ENCODE measurements at places on chromosomes 1 and 21.

DNA sequence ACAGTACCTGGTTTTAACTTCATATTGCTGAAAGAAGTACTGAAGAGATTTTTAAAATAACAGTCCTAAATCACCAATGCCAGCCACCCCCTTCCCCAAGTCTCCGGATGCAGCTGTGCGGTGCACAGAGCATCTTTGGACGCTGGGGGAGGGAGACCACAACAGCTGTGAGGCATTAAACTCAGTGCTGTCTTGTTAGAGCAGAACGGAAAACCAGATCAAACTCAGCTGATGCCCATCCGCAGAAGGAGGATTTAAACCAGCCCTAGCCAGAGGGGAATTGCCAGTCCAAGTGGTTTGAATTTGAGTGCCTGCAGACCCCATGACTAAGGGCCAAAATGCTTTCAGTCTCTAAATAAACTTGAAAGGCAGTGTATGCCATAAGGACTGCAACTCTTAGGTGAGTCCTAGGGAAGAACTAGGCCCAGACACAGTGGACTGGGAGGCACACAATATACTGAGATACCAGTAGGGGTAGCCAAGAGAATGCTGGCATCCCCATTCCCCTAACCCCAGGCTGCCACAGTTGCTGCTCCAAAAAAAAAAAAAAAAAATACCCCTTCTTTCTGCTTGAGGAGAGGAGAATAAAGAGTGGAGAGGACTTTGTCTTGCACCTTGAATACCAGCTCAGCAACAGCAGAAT, 576.2 kb downstream of the NEGR1 start:
- DNase-seq = peak; percentile 17

GRCh38 chr1:71526824-71527223, 446.0 kb upstream of the ZRANB2 start:
- DNase-seq = no peak

GRCh38 chr1:85358702-85359438, 82.4 kb upstream of the BCL10 start:
- DNase-seq = no peak

DNA sequence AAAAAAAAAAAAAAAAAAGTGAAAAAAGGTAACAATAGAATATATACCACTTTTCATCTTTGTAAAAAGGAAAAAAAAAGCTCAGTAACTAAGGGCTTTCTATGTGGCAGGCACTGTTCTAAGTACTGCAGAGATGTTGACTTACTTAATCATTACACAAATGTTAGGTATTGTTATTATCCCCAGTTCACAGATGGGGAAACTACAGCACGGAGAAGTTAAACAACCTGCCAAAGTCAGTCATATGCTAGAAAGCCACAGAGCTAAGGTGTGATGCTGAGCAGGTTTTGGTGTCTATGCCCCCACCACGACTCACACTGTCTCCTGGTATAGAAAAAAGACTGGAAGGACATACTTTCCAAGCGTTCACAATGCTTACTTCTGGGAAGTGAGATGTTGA, 6.6 kb upstream of the PNRC2 start:
- no peak for DNase-seq

DNA sequence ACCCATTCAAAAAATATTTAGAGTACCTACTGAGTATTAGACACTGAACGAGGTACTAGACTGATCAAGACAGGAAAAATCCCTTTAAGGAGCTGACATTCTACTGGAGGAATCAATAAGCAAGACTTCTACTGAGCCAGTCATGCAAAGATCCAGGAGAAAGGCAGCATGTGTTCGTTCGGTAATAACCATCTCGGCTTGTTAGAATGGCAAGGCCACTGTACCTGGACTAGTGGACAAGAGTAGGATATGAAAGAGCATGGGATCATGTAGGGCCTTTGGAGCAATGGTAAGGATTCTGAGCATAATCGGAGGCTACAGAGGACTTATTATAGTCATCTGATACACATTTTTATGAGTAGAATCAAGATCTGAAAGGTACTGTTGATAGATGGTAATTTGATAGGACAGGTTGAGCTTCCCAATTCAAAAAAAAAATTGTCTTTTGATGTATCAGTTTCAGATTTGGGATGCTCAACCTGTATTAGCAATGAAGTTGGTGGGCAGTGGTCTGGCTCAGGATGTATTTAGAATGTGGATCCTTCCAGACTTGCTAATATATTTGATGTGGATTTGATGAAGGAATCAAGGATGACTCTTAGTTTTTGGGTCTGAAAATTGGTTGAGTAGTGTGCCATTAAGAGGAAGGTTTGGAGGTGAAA, 2.3 kb downstream of the COX20 start:
- DNase-seq = no peak

DNA sequence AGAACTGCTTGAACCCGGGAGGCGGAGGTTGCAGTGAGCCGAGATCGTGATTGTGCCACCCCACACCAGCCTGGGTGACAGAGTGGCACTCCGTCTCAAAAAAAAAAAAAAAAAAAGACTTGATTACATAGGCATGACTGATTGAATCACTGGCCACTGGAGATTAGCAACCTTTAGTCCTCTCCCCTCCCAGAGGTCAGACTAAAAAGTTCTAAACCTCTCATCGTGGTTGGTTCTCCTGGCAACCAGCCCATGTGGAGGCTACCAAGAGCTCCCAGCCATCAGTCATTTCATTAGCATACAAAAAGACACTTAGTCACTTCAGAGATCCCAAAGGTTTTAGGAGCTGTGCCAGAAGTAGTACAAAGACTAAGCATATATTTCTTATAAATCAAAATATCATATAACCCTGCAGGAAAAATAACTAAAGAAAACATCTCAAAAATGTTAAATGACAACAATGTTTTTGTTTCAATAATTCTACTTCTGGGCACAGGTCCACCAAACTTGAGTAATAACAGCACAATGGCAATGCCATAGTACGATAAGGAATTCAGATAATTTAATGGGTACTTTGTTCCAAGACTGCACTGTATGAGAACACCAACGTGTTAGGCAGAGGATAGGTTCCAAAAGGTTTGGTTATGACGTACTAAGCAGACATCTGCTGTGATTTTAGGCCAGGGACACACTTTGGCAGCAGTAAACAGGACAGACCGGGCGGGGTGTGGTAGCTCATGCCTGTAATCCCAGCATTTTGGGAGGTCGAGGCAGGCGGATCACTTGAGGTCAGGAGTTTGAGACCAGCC, 18.1 kb downstream of the USP48 start:
- DNase-seq = peak; percentile 92

GRCh38 chr1:94819945-94820746, at the start of gene SLC44A3:
Gene SLC44A3, plus strand, starts transcription at chr1:94820357. Its CDS starts 95 bp downstream, at chr1:94820452.
- DNase-seq = peak; percentile 37

- DNase-seq = no peak
Measured at GRCh38 chr1:77371396-77371795, 89.6 kb downstream of the AK5 start.

- peak; percentile 76 for DNase-seq
Measured at GRCh38 chr21:42117229-42117966, 46.3 kb downstream of the UMODL1 start.

DNA sequence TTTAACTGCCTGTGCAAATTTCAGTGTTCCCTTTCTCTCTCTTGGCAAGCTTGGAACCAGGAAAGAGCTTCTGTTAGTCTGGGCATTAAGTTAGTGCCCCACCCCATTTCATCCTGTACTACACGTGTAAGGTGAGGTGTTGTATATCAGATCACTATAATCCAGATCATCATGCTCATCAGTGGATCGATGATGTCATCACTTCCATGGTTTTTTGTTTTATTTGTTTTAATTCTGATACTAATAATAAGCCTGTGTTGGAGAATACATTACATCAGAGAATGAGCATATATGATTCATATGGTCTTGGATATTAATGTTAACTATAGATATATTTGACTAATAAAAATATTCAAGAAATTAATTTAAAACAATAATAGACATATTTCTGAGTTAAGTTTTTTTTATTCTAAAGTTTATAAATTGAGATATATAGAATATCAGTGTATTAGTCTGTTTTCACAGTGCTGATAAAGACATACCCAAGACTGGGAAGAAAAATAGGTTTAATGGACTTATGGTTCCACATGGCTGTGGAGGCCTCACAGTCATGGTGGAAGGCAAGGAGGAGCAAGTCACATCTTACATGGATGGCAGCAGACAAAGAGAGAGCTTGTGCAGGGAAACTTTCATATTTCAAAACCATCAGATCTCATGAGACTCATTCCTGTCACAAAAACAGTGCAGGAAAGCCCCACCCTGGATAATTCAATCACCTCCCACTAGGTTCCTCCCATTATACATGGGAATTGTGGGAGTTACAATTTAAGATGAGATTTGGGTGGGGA, 588.3 kb upstream of the B3GALT2 start:
- no peak for DNase-seq

DNA sequence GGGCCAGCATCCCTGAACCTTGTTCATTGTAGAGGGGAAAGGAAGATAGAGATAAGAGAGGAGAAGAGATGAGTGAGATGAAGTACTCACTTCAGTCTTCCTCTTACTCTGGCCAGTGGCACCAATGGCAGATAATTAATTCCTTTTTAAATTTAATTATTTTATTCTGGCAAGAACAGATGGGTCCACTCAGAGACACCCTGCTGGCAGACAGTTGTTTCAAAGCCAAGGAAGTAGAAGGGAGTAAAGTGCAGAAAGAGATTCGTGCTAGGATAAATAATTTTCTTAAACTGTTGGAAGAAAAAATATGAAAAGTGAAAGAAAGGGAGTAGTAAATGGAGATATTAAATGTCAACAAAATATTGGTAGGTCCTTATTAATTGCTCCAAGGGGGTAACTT, 7.7 kb upstream of the GJA5 start:
- no peak for DNase-seq

DNA sequence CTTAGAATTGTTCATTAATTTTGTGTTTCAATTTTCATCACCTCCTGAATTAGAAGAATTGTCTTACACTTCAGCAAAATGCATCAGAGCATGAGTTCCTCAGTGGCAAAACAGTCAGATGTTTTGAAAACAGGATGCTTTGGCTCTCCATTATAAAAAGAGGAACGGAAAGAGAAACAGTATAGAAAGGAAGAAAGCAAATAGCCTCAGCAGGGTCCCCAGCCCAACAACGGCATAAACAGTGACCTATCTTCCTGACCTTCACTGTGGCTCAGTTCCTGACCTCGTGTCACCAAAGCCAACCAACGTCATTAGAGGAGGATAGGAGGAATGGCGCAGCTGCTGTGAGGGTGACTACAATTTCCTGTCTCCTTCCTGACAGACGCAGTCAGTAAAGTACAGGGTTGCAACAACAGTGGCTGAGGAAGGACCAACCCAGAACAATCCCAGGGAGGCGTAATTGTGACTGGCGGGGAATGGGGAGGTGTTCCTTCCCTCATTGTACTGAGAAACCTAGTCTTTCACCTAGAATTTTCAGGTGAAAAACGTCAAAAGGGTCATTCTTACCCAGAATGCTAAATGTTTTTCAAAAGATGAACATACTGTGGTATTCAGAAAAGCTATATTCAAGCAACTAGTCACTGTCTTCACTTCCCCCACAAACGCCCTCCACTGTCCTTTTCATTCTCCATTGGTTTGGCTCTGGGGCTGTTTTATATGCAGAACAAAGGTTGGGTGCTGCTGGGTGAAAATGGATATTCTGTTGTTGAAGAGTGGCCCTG, 197.9 kb upstream of the SGIP1 start:
- DNase-seq = no peak

- no peak for DNase-seq
Measured at GRCh38 chr1:42002220-42002619, 83.5 kb upstream of the HIVEP3 start.

GRCh38 chr1:23092447-23092846, 73.2 kb downstream of the KDM1A start:
- no peak for DNase-seq

- DNase-seq = peak; percentile 85
Measured at GRCh38 chr1:113605146-113605545, 154.1 kb downstream of the PHTF1 start.

DNA sequence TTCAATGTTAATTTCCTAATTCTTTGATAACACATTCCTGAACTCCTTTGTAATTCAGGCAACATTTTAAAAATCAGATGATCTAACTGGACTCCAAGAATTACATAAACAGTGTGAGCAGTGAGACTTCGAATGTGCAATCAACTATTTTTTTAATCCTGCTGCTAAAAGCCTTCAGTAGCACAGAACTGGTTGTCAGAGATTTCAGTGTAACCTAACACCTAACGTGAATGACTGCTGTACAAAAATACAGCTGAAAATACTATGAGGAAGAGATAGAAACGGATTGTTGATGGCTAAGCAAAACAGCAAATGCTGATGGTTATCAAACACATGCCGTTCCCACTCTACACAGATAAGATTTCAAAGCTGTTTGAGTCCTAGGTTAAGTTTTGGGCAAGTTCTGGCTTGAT, 46.1 kb downstream of the APP start:
- peak; percentile 37 for DNase-seq

DNA sequence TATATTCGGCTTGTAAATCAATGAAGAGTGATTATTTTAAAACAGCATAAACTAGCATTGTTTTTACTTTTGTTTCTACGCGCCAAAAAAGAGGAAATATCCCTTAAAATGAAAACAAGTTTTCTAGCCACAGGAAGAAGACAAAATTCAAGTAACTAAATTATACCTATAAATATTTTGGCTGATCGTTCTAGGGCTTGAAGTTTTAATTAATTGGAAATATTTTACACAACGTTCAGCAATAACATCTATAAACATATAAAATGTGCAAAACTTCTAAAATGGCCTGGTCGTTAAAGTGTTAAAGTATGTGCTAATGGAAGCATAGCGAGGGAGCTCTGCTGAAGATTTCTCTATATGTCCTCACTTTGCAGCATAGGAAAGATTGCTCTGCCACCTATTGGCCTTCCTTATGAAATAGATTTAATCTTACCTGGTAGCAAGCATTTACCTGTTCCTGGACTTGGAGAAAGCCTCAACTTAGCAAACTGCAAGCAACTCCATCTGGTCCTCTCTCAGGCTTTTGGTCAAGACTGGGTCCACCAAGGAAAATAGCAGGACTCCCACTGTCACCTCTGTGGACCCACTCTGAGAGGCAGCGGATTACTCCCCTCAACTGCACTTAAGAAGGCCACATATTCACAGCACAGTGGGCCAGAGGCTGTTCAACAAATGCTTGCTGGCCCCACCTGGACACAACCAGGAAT, 351.3 kb upstream of the RUNX1 start:
- peak; percentile 71 for DNase-seq

- peak; percentile 54 for DNase-seq
Measured at GRCh38 chr1:8597455-8597854, 220.0 kb downstream of the RERE start.

DNA sequence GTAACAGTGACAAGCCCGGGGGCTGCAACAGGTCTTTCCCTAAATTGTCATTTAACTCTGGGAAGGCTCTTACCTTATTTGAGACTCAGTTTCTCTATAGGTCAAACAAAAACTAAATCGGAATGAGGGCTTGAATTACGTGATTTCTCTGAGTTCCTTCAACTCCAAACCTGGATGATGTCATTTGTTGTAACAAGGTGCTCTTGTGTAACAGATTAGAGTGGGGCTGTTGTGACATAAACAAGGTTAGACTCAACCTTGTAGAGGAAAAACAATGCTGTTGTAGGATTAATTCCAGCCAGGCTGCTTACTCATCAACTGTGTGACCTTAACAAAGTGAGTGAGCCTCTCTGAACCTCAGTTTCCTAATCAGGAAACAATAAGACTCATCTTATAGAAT, 74.4 kb downstream of the SUSD4 start:
- DNase-seq = no peak
